ENCODE measurements at places on chromosomes 11 and 22. TPM values are rescaled to one million over a fixed set of nuclear protein-coding genes. Genes with fewer than 3 reads are reported as not detected.

DNA sequence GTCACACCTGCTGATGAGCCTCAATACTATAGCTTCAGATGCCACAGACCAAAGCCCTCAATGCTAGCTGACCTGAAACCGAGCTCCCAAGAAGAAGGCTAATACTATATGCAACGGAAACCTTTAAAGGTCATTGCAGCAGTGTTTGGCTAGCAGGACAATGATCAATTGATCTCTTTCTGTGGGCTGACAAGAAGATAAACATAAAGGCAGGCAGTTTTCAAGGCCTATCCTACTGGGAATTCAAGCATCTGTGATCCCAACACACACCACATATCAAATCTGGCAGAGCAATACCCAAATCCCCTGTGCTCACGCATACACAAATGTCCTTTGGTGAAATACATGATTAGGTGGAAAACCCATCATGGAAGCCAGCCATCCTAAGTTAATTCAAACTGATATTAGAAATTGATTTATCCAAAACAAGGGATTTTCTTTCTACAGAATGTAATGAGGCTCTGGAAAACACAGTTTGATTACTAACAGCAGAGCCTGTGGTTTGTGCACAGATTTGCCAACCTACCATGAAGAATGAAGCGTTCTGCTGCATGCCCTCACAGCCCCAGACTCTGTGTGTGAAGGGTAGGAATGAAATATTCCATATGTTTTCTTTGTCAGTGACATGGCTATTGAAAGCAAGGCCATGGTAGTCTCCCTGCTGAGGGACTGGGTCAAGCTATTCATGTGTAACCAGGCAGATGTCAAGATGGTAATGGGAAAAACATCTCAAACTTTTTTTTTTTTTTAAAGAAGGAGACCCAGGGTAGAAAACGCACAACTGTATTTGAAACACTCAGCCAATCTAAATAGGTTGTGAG, 12.2 kb downstream of the LGR4 start:
- DNase-seq = no peak

GRCh38 chr11:118908901-118909618, 16.7 kb downstream of the BCL9L start:
- DNase-seq = peak; percentile 71

DNA sequence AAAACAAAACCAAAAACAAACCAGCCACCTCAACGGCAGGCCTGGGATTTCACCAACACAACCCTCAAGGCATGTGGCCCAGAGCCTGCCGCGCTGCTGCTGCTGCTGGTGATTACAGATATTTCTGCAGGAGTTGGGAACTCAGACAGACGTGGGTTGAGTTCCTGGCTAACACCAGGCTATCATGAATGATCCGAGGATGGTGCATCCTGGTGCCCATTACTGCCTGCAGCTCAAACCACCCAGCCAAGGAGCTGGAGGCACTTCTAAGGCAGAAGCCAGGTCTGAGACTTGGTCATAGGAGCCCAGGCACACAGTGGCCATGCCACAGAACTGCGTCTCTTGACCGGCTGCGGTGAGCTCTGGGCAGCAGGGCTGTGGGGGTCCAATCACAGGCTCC, 151.8 kb downstream of the MPPED1 start:
- no peak for DNase-seq

DNA sequence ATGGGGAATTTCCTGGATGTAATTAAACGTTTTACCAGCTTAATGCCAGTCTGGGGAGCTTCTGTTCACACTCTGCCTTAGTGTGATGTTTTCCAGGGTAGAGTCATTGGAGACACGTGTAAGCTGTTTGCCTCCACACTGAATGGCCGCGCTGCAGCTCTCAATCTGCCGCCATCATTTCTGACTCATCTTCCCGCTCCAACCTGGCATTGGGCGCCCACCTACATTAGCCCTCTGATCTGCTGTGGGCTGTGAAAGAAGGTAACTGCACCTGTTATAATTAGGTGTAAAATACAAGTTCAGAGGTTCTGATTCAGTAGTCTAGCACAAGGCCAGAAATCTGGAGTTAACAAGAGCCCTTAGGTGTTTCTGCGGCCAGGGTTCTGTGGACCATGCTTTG, 54.6 kb downstream of the MN1 start:
- no peak for DNase-seq

DNA sequence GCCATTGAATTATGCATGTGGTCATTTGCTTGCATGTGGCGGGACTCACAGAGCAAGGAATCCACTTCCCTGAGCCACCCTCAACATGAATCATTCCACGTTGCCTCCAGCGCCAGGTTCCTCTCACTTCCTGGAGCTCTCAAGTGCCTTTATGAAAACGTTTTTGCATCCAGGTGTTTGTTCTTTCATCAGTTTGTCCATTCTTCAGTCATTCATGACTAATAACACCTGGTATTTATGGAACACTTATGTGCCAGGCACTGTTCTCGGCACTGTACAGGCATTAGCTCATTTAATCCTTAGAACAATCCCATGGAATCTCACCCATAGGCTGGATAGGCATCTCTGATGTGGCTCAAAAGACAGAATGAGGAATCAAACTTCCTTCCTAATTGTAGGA, 256.1 kb upstream of the SYN3 start:
- DNase-seq = no peak

KRTAP5-9 gene
- polyA plus RNA-seq = not detected

DNA sequence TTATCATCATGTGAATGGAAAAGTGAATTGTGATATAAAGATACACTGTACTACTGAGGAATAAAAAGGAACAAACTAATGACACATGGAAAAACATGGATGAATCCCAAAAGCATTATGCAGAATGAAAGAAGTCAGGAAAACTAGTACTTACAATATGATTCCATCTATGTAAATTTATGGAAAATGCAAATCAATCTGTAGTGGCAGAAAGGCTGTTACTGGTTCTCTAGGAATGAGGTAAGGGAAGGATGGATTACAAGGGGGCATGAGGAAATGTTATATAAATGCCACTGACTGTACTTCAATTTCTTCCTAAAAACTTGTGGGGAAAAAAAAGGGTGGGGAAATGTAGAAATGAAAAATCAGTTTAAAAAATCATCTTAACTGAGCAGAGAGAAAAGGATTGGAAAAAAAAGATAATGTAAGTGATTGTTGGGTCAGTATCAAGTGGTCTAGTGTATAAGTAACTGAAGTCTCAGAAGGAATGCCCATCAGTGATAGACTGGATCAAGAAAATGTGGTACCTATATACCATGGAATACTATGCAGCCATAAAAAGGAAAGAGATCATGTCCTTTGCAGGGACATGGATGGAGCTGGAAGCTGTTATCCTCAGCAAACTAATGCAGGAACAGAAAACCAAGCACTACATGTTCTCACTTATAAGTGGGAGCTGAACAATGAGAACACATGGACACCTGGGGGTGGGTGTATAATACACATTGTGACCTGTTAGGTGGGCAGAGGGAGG, 48.8 kb downstream of the USP35 start:
- DNase-seq = no peak

- no peak for DNase-seq
Observed at GRCh38 chr11:106827687-106828086, 190.6 kb downstream of the GUCY1A2 start.

ZC3H12C gene
- polyA plus RNA-seq = 0.27 TPM

SLC6A5 gene
- polyA plus RNA-seq = under 0.01 TPM

DNA sequence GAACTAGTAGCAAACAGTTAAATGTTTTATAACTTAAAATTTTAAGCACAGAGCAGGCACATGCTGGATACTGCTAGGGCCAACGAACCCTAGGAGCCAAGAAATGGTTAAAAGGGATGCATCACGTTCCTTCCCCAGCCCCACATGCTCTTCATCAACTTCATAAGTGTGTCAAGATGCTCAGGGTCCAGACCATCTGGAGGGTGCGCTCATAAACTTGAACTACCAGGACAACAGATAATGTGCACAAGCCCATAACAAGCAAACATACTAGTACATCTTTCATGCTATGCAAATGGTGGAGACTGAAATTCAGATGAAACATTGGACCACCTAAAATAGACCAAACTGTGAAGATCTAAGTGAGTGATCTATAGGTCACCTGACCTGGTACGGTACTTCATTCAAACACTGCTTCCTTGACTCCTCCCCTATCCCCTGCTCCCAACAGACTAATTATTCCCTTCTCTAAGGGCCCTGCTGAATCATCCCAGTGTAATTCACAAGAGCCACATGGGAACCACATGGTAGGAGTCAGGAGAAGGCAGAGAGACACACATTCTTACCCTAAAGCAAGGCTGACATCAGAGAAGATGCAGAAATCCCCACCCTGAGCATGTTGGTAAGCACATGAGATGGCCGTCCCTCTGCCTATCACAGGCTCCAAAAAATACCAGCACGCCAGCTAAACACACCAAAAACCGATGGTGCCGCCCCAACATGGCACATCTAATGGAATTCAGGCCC, 83.9 kb downstream of the ETS1 start:
- no peak for DNase-seq

OR5B21 gene
- polyA plus RNA-seq = not detected

DNA sequence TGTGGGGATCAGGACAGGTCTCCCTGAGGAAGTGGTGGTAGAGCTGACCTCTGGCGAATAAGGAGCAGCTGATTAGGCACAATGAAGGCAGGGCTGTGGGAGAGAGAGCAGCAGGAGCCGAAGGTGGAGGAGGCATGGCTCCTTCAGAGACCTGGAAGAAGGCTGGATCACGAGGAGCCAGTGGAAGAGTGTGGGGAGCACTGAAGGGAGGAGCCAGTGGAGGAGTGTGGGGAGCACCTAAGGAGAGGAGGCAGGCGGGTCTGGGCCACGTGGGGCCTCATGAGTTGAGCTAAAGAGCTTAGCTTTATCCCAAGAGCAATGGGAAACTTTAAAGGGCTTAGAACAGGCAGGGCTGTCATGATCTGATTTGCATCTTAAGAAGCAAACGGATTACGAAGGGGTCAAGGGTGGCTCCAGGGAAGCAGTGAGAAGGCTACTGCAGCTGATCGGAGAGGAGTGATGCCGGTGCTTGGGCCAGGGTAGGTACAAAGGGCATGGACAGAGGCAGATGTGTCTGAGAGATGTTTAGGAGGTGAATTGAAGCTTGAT, 44.9 kb upstream of the EIF3D start:
- no peak for DNase-seq

- DNase-seq = no peak
Observed at GRCh38 chr22:25797498-25798290, 55.7 kb downstream of the MYO18B start.

GRCh38 chr22:50262460-50262911, 1.0 kb upstream of the MAPK12 start:
- no peak for DNase-seq

DNA sequence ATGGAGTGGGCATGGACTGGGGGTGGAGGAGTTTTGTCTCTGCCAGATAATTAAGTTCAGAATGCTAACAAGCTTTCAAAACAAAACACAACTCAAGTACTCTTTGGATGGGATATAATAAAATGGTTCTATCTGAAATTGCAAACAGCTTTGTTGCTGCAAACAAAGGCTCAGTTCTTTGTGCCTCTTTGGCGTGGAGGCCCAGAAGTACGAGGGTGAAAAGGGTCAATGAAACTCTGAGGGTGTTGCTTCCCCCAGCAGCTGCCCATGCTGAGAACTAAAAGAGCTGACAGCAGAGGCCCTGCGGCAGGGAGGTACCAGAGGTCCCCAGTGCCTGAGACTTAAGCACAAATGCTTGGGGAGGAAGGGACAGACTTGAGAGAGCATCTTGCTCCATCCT, 26.5 kb upstream of the IGSF22 start:
- no peak for DNase-seq

DNA sequence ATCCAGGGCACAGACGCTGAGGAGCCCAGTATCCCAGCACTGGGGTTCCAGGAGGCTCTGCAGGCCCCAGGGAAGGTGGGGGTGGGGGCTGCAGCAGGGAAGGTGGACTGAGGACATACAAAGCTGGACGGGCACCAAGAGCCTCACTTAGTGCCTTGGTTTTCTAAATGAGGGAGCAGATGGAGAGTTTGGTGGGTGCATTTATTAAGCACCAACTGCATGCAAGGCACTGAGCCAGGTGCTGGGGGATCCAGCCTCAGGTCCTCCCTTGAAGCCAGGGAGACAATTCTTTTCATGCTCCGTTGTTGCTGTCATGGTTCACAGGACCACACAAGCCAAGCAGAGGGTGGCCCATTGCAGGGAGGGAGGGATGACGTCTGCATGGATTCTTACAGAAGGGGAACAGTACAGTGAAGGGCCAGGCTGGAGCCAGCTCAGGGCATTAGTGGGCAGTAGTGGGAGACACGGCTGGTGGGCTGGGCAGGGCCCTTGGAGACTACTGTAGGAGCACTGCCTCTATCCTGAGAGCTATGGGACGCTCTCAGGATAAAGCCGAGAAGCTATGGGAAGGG, 65.0 kb downstream of the MACROD1 start:
- no peak for DNase-seq

DNA sequence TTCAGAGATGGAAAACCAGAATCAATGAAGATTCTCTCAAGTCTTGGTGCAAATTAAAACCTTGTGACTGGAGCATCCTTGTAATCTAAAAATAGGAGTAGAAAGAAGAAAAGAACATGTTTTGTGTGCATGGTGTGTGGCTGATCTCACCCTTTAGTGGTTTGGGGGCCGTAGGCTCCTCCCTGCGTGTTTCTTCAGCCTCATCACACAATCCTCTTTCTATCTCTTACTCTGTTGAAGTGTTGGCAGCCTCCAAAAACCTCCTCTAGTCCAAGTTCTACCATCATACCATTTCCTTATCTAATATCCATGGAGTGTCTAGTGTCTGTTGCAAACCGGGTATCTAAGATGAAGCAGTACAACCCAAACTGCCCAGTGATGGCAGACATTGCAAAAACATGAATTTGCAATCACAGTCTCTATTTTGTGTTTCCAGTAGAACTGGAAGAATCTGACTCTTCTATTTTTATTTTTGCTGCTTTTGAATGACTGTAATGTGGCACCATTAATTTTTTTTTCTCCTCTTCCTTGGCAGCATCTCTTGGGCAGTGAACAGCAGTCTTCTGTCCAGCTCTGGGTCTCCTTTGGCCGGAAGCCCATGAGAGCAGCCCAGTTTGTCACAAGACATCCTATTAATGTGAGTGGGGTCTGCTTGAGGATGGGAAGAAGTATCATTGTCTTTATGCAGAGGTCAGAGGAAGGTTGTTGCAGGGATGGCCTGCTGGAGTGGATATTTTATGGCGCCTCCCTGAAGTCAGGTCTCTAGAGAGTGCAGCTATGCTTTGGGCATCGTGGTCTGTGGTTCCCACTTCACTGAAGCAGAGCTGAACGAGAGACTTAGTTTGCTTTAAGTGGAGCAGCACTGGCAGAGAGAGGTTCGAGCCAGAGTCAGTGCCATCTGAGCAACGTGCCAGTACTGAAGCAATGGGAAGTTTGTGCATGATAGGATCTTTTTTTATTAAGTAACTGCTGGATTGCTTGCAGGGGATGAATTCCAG, 60.0 kb upstream of the SORL1-AS1 start:
- no peak for DNase-seq

PHETA2 gene
- 8.9 TPM for polyA plus RNA-seq

DNA sequence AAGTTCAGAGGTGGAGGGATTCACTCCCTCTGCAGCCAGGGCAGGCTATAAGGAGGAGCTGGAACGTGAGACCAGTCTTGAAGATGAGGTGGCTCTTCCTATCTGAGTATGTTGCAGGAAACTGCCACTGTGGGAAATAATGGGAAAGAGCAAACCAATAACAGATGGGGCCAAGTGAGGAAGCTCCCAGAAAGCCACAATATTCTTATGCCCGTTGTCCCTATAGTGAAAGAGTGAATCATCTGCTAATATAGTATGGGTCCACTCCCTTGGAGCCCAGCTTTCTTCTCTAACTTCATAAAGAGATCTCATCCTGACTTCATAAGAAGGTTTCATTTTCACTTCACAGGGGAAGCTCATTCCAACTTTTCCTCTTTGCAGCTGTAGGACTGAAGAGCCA, 206.4 kb downstream of the BLID start:
- no peak for DNase-seq

All from small intestine (tissue), 16 donors.